ENCODE measurements at places on chromosomes 11 and 22.
A peak's percentile ranks its signal among the peaks of the same experiment; 100 is the strongest.

GRCh38 chr11:102868339-102868738, 6.4 kb downstream of the MMP12 start:
- peak; percentile 37 for DNase-seq

- no peak for DNase-seq
Measured at GRCh38 chr22:41528132-41528766, 16.0 kb downstream of the POLR3H start.

DNA sequence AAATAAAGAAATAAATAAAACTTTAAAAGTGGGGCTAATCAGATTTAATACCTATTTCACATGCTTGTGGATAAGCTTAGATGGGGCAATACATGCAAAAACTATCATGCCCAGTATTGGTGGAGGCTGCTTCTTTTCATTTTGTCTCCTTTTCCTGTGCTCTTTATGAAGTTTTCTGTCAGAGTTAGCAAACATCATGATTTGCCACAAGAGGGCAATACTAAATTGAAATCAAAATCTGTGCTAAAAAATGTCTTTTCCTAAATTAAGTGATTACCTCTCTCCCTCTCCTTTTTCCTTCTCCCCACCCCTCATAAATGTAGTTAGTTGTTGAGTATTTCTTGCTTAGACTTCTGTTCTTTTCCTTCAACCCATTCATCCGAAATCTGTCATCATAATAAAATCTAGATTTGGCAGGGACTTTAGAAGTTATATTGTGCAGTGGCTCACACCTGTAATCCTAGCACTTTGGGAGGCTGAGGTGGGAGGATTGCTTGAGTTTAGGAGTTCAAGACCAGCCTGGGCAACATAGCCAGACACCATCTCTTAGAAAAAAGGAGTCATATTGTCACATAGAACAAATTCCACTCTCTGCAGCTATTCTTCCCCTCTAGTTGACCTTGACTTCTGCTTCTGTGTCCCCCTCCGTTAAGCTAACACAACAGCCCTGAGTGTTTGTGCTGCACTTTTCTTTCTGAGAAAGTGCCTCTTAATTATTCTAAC, 4.7 kb upstream of the ARHGAP42 start:
- DNase-seq, result peak; percentile 50

GRCh38 chr11:46696212-46696558, 4.2 kb downstream of the ARHGAP1 start:
- no peak for DNase-seq

DNA sequence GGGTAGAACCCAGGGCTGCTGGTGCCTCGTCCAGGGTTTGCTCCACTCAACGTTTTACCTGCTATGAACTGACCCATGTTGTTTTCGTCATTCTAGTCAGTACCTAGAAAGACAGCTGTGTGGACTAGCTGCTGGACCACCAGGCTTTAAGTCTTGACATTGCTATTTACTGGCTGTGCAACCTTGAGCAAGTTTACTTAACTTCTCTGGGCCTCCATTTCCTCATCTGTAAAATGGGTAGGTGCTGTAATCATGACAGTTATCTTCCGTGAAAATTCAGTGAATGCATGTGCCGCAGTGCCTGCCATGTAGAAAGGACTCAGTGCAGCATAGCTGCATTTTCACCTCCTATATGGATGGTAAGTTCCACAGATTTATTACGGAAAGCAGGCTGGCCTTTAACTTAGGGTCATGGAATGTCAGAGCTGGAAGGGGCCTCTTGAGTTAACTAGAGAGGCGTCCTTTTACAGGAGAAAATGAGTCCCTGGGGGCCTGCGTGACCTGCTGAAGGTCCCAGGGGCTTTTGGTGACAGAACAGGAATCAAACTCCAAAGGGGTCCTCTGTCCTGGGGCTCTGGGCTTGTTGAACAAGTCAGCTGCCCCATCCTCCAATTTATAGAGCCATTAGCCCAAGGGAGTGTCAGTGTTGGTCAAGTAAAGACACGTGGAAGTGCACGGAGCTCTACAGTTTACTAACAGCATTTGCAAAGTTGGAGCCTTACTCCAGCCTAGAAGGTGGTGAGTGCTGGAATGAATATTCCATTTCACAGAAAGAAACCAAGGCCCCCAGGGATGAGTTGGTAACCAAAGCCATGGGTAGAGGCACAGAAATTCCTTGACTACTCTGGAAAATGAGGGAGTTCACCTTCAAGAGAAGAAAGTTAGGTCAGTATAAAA, 12.0 kb upstream of the MALAT1 start:
- DNase-seq, result no peak

GRCh38 chr11:62854825-62855570, 15.6 kb upstream of the WDR74 start:
- DNase-seq, result no peak

DNA sequence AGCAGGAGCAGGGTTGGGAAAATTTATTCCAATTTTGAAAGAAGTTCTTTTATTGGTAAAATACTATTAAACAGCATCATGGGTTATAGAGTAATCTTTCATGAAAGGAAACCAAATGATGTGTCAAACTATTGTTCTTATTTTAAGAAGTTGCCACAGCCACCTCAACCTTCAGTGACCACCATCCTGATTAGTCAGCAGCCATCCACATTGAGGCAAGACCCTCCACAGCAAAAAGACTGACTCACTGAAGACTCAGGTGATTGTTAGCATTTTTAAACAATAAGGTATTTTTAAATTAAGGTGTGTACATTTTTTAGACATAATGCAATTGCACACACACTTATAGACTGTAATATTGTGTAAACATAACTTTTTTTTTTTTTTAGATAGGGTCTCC, 3.7 kb upstream of the HEPHL1 start:
- DNase-seq, result no peak

GRCh38 chr11:102837156-102837555, 6.3 kb downstream of the MMP3 start:
- peak; percentile 6 for DNase-seq

GRCh38 chr22:23689414-23689813, 1.4 kb upstream of the RGL4 start:
- DNase-seq, result no peak

- peak; percentile 95 for DNase-seq
Measured at GRCh38 chr11:35083431-35084238, 55.3 kb upstream of the CD44 start.

DNA sequence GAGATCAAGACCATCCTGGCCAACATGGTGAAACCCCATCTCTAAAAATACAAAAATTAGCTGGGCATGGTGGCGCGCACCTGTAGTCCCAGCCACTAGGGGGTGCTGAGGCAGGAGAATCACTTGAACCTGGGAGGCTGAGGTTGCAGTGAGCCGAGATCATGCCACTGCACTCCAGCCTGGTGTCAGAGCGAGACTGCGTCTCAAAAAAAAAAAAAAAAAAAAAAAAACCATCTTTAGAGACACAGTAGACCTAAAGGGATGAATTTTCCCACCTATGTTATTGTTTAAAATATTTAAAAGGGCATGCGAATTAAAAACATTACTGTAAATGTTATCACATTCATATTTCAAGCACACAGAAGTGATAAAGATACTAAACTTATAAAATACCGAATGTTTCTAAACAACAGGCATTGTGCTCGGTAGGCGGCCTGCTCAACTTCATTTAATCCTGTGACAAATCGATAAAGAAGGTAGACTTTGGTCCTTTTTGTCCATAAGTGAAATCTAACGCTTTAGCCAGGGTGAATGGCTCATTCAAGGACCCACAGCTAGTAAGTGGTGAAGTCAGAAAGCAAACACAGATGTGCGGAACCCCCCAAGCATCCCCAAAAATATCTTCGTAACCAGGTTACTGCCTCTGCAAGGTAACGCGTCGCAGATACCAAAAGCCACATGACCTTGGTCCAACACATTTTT, 16.1 kb downstream of the NCAPD3 start:
- no peak for DNase-seq

DNA sequence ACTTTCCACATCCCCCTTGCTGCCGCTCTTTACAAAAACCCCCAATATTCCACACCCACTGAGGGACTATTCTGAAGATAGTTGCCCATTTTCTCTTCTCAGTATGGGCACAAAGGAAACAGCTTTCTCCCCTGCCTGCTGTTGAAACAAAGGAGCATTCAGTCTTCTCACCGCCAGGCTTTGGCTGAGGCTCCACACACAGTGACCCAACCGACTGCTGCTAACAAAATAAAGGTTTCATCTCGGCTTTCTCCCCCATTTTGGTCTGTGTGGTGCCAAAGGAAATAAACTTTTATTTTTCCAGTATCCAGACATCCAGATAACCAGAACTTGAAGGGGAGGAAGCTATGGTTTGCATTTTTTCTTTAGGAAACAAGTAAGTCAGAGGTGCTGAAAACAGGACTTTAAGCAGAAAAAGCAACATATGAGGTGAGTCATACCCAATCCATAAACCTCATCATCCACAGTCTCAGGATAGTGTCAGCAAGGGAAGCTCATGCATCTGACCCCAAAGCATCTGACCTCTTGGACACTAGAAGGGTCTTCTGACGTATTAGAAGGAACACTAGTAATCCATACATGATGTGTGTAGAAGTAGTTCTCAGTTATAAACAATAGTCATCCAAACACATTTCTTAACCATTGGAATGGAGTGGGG, 6.4 kb downstream of the CLMP start:
- peak; percentile 62 for DNase-seq

GRCh38 chr11:33558097-33558496, 142.5 kb downstream of the C11orf91 start:
- DNase-seq, result no peak

DNA sequence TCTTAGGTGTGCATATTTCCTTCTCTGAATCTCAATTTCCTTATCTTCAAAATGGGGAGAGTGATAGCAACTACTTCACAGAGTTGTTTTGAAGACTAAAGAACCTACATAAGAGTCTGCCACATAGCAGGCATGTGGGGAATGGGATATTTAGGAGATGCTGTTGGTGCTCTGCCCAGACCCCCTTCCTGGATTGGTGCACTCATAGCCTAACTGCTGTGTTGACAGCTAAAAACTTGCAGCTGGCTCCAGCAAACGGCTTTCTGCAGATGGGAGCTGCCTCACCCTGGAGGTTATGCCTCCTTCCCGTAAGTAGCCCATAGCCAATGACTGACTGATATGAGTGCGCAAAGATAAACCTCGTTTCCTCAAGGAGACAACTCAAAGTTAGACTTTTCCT, 106.1 kb downstream of the CD44 start:
- DNase-seq, result no peak

- no peak for DNase-seq
Measured at GRCh38 chr11:123493349-123494063, 63.4 kb downstream of the GRAMD1B start.

DNA sequence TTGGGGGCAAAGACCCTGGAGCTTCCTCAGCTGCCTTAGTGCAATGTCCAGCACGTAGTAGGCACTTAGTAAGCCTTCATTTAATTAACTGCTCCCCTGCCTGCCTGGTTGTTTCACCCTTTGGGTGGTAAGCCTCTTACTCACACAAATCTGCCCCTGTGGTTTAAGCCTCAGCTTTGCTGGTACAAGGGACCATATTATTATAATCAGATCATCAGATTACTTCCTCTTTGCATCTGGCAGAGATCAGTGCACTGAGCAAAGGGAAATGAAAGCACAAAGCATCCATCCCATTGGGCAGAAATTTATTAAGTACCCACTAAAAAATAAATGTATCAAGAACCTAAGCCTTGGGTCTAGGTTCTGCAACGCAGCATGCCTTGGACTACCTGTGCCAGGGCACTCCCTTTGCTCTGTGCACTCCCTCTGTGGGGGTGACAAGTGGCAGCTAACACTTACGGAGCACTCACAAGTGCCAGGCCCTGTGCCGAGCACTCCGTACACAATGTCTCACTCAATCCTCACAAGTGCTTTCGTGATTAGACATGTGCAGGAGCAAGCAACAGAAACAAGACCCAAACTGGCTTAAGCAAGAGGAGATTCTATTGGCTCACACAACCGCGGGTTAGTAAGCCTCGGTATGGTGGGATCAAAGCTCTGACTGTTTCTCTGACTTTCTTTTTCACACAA, 34.9 kb upstream of the DAGLA start:
- no peak for DNase-seq

DNA sequence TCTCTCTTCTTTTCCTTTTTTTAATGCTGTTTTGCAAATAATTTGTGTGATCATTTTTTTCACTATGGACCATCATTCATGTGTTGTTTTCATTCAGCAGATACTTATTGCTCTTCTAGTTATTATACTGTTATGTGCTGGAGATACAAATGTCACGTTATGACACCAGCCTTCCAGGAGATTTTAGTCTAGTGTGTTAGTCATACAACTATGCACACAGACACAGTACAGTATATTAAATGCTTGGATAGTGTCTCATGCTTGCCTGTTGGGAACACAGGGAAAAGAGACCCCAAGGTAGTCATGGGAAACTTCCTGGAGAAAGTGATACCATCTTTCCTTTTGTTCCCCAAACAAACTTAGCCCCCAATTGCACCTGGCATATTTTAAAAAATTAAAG, 116.1 kb downstream of the UVRAG start:
- peak; percentile 31 for DNase-seq

GRCh38 chr11:102368472-102368871, 21.5 kb downstream of the BIRC2 start:
- no peak for DNase-seq

GRCh38 chr22:43886231-43886630, 5.6 kb downstream of the PNPLA5 start:
- DNase-seq, result no peak

DNA sequence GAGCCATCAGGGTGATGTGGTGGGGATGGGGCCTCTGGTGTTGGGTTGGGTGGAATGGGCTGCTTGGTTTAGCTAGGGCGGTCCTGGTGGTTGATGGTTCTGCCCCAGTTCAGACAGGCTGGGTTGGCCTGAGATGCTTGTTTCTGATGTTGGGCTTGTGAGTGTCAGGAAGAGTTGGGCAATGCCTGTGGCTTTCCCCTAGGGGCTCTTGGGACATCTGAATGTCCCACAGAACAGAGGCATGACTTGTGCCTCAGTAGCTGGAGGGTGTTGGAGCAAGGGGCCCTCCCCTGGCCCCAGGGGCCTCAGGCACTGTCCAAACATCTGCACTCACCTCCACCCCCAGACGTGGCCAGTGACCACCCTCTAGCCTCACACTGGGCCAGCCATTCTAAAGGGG, 14.0 kb upstream of the CTSD start:
- no peak for DNase-seq

Measured in AG08395 (cell line).